Activated T-cell treated with anti-CD3 and anti-CD28 coated beads, Interleukin-2, amount 50 U/mL, for 72 hours (primary cell): ENCODE measurements at places on chromosomes 2 and 18. TPM values are rescaled to one million over a fixed set of nuclear protein-coding genes. Genes with fewer than 3 reads are reported as not detected.

The COL3A1 gene
- total RNA-seq, result 0.12 TPM

The ZNF514 gene
- 15.3 TPM for total RNA-seq

The ZEB2 gene
- 22.5 TPM for total RNA-seq

The FAM124B gene
- total RNA-seq, result 0.32 TPM

The PLCD4 gene
- total RNA-seq, result 0.35 TPM

The B4GALT6 gene
- total RNA-seq, result 5.0 TPM

The DPP10 gene
- total RNA-seq, result not detected

The SCG2 gene
- total RNA-seq, result not detected

DNA sequence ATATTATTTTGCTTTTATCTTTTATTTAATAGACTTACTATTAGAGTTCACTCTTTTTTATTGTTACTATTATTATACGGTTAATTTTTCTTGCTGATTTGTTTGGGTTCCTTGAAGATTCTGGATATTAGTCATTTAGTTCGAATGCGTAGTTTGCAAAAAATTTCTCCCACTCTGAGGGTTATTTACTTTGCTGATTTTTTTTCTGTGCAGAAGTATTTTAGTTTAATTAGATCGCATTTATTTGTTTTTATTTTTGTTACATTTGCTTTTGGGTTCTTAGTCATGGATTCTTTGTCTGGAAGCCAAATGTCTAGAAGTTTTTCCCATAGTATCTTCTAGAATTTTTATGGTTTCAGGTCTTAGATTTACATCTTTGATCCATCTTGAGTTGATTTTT, 585.2 kb downstream of the CPS1 start:
- no peak for DNase-seq

DNA sequence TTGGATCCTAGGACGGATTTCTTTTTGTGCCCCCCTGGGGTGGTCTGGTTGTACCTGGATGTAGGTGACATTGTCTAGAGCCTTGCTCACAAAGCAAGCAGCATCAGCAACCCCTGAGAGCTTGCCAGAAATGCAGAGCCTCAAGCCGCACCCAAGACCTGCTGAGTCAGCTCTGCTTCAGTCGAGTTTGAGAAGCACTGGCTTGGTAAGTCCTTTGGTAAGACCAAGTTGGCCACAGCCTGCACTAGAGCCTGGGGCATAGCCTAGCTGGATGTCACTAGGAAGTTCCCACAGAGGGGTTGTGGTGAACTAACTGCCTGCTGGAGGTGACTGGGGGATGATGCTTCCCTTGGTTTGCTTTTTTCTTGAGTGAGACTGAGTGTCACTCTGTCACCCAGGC, 6.2 kb downstream of the ABCG5 start:
- DNase-seq, result no peak

DNA sequence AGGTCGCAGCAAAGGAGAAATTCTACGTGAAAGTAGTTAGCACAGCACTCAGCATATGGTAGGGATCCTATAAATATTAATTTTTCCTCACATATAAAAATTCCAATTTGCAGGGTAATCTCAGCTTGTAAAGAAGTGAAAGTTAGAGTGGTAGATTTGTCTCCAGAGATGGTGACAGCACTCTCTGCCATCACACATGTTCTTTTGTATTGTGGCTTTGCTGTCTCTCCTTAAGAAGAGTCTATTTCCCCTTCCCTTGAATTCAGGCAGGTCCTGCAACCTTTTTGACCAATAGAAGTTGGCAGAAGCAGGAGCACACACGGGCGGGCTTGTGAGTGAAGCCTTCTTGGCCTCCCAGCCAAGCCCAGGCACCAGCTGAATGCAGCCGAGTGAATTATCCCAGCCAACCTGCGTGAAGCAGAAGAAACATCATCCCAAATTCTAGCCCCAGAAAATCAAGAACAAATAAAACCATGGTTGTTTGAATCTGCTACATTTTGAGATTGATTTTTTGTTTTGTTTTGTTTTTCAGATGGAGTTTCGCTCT, 107.8 kb upstream of the COPS8 start:
- no peak for DNase-seq

DNA sequence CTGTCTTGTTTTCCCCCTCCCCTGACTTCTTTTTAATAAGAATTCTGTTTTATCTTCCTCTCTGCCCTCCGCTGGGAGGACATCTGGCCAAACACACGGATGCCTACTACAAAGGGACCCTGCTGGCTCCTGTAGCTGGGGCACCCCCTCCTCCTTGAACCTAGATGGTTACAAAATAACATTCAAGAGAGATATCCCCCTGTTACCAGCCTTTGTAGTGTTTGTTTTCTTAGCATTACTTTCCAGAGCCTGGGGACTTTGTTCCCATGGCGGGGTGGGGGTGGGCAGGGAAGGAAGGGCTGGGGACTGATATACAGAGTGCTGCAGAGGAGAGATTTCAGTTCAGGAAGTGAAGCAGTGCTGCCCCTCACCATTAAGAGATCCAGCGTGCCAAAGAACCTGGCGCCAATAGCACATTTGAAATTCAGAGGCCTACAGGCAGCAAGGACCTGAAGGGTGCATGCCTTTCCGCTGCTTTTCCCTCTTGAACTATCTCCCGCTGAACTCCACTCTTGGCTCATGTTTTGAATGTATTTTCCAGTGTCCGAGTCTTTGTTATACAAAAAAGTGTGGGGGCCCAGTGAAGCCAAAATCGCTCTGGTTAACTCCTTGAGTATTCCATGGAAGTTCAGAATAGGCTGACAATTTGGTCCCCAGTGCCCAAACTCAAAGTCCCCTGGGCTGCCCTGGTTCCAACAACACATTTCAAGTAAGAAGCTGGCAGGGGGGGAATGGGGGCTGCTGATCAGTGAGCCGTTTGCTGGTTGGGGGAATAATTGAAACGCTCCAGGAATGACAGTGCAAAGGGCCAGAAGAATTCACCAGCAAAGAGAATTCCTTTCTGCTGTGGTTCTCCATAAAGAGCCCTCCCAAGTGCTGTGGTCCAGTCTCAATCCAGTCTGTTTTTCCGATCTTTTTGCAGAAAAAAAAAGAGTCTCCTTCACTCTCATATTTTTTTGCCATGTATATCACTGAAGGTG, 94.8 kb upstream of the THOC1 start:
- no peak for DNase-seq

DNA sequence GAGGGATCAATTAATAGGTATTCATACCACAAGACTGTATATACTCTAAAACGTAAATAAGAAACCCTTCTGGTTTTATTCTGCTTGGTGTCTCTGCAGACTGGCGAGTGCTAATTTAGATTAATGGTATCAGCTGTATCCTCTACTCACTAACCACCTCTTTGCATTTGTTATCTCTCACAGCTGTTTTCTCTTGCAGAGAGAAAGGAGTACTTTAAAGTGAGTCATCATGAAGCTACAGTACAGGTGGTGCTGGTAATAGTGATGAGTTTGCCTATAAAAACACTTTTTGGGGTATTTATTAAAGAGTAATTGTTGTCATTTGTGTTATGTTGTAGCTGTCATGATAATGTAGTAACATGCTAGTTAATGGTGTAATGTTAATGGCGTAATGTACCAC, 147.7 kb downstream of the NETO1 start:
- DNase-seq, result no peak

GRCh38 chr18:40841467-40841866, 1113.6 kb upstream of the PIK3C3 start:
- DNase-seq, result no peak

DNA sequence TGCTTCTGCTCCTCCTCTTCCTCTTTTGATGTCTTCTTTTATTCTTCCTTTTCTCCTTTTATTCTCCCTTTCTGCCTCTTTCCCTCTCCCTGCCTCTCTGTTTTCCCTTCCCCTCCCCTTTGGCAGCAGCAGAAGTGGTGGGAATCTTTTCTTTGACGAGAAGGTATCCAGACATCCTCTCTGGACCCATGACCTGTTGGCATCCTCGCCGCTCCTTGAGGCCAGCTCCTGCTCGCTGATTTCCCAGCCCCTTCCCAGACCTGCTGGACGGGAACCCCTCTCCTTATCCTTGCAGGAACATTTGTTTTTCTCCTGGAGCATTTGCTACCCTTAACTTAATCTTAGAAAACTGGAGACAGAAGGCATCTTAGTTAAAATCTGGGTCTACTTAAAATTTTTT, 130.5 kb downstream of the LPIN1 start:
- no peak for DNase-seq

- DNase-seq, result peak; percentile 71
Observed at GRCh38 chr2:19349911-19350677, 8.3 kb downstream of the OSR1 start.

DNA sequence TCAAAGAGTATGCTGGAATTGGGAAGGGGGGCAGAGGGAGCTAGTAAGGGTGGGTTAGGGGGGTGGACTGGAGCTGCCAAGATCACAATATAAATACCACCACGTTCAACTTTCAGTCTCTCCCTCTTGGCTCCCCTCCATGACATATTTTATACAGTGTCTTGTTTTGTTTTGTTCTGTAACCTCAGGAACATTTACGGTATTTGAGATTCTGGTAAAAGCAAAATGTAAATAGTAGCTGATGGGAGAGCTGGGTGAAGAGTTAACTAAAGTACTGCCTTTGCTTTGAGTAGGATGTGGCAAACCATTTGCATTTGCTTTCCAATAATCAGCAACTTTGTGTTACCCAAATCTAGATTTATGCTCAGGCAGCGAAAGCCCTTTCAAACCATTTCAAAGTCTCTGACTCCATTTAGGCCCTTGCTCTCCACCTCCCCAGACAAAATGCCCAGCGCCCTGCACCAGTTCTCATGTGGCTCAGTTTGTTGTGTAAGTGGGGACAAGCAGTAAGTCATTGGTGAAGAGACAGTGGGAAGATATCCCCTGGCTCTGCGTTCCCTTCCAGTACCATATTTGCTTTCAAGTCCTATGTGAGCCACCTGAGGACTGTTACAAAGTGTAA, 17.4 kb downstream of the IRS1 start:
- no peak for DNase-seq

DNA sequence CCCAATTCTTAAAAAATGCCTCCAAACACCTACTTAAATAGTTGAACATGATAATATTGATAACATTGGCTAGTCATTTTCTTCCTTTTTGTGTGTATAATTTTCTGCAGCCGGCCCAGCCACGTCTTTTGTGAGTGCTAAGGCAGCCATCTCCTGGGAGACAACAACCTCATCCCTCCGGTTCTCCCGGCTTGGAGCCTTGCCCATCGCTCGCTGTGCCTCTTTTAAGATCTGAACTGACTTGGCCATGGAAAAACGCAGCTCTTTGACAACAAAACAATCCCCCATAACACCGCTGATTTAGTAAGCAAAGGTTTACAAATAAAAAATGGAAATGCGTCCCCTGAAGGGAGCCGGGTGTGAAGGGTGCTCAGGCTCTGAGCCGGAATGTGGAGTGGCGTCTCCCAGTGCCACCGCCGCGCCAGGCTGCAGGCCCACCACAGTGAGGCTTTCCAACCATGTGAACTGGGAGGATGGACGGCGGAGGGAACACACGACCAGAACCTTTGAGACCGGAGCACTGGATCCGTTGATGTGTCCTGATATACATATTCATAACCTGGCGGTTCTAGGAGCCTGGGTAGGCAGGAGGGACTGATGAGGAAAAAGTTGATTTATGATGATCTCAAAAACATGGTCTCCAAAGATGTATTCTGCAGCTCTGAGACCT, 87.4 kb downstream of the SMIM21 start:
- DNase-seq, result no peak
